ENCODE measurements at places on chromosomes 7 and 10.

DNA sequence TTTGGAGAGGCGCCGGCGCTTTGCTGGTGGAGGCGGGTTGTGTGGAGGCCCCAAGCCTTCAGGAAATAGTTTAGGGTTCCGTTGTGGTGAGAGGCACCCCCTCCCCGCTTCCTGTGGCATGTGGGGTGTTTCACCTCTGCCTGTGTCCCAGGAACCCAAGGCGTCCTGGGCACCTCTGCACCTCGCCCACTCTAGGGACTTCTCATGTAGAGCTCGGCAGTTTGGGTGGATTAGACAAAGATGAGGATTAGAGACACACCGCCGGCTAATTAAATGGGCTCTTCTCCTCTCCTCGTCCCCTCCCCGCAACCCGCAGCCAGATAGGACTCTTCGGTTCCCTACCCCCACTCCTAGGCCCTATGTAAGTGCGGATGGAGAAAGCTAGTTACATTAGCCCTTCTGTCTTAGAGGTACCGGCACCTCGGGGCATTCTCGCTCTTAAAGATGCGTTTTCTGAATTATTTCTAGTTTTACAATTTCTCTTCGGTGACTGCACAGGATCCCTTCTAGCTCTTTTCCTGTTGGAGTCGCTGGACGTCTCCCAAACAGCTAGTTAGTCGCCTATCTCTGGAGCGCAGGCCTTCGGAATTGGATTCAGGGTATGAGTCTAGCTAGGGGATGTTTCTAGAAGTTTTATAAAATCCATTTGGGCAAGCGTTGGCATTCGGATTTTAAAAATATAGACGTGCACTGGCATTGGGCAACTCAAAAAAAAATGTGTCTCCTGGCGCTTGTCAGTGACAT is 7.8 kb downstream of the PTF1A start:
- no peak for DNase-seq

DNA sequence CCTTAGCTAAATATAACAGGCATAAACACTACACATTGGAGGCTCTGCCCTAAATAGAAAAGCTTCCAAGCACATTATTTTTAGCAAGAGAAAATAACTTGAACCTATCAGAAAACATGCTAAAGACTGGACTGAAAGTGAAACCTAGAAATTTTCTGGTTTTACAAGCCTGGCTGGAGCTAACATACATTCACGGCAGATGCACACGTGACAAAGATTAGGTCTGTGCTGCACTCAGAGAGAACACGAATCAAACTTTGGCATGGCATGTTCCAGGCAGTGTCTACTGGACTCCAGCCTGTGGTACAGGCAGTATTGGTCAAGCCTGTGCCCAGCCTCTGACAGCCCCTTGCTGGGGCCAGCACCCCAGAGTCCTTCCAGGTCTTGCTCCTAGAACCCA is 94.1 kb upstream of the PCBD1 start:
- DNase-seq: no peak

DNA sequence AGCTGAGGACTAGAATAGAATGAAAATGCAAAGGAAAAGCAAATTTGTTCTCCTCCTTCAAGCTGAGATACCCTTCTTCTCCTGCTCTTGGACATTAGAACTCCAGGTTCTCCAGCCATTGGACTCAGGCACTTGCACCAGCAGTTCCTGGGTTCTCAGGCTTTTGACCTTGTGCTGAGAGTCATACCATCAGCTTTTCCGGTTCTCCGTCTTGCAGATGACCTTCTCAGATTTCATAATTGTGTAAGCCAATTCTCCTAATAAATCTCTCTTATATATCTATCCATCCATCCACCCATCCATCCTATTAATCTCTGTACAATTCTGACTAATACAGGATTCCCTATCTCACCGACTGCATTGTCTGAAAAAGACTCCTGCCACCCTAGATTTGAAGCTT is 108.3 kb downstream of the AHR start:
- DNase-seq: no peak

GRCh38 chr10:72094574-72094973 is 6.2 kb upstream of the SPOCK2 start:
- no peak for DNase-seq

DNA sequence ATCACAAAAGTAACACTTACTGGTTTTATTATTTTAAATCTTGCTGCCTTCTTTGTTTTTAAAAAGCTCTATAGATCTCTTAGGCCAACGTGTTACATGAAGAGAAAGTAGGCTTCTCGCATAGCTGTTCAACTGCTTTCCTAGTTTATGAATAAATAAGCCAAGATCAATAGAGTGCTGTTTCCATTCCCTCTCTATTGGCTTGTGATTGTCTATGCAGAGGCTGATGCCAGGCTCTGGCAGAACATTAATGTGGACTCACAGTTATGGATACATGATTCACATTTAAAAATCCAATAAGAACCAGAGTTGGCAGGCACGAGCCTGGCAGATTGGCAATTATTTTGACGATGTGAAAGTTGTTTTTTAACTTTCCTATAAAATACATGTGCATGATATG is 137.5 kb downstream of the GNAT3 start:
- no peak for DNase-seq

GRCh38 chr7:142654398-142654797 is 94.9 kb upstream of the PRSS1 start:
- no peak for DNase-seq

- DNase-seq: no peak
Observed at GRCh38 chr7:112013274-112013673, 192.9 kb downstream of the DOCK4 start.

DNA sequence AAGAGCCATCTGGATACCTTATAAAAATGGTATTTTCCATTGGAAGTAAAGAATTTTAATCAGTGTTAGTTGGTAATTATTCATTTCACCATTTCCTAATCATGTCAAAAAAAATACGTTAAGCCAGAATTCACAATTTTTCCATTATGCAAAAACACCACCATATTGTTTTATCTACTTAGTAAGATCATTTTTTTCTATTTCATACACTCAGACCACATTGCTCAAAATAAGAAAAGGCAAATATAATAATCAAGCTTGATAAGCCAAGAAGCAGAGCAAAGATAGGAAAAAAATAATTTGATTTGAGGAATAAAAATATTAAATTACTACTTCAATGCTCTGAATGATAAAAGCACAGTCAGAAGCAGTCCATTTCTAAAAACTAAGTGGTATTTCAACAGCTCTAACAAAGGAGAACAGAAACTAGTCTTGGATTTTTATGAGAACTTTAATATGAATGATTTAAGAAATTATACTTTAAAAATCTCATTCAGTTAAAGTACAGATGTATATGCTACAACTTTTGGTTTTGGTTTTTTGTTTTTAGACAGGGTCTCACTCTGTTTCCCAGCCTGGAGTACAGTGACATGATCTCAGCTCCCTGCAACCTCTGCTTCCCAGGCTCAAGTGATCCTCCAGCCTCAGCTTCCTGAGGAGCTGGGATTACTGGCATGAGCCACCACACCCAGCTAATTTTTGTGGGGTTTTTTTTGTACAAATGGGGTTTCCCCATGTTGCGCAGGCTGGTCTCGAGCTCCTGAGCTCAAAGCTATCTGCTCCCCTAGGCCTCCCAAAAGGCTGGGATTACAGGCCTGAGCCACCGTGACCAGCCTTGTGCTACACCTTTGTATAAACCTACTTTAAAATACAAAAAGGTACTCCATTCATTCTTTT is 46.6 kb downstream of the LRRN3 start:
- DNase-seq: no peak

- no peak for DNase-seq
Observed at GRCh38 chr10:114356126-114356525, 48.2 kb downstream of the AFAP1L2 start.

DNA sequence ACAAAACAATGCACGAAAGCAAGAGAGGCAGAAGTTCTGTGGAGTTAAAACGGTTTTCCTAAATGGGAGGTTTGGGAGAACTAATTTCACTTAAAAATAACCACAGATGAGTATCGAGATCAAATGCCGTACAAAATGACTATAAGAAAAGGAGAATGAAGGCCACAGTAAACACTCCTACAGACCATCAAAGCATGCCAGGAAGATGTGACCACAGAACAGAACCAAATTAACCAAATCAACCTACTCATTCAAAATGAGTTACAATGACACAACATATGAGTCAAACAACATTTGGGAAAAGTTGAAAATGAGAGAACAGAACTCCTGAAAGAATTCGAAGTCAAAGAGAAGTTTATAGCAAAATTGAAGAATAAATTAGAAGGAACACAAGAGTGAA is 24.3 kb upstream of the DOCK1 start:
- no peak for DNase-seq

GRCh38 chr10:43585981-43586729 is 11.7 kb upstream of the ZNF239 start:
- DNase-seq: no peak

GRCh38 chr10:103241262-103242011 is 4.2 kb upstream of the RPEL1 start:
- DNase-seq: no peak

- DNase-seq: no peak
Observed at GRCh38 chr7:94649450-94649849, 6.5 kb downstream of the SGCE start.

- DNase-seq: no peak
Observed at GRCh38 chr10:61708846-61709245, 46.1 kb downstream of the CABCOCO1 start.

- no peak for DNase-seq
Observed at GRCh38 chr7:33596686-33597085, 308.7 kb upstream of the BMPER start.

DNA sequence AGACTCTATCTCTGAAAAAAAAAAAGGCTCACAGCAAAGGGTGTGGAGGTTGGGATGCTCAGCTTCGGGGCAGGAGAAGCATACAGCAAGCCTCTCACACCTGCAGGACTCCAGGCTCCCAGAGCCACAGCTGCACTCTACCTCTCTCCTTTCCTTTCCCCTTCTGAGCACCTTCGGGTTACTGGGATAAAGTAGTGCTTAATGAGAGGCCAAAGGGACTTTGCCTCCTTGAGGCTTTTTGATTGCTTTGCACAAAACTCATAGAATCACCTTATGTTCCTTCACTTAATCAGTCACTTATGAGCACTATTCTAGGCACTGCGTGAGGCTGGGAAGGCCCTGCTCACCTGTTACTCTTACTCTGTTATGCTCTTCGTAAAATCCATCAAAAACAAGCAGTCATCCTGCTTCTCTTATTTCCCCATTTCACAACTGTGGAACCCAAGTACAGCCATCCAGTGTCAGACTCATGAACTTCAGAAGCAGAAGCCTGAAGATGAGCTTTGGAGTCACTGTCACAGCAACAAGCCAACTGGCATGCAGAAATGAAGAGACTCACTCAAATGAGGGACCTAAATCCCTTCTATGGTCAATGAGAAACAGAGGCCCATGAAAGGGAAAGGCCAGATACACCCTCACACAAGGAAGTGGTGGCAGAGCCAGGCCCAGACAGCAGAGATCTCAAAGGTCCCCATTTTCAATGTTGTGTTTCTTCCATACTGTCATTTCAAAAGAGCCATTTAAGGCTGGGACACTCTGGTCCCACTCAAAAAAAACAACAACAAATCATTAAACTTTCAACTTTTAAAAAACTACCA is 205.4 kb downstream of the KCNMA1 start:
- DNase-seq: no peak

GRCh38 chr7:81562581-81562980 is 207.3 kb downstream of the HGF start:
- no peak for DNase-seq

DNA sequence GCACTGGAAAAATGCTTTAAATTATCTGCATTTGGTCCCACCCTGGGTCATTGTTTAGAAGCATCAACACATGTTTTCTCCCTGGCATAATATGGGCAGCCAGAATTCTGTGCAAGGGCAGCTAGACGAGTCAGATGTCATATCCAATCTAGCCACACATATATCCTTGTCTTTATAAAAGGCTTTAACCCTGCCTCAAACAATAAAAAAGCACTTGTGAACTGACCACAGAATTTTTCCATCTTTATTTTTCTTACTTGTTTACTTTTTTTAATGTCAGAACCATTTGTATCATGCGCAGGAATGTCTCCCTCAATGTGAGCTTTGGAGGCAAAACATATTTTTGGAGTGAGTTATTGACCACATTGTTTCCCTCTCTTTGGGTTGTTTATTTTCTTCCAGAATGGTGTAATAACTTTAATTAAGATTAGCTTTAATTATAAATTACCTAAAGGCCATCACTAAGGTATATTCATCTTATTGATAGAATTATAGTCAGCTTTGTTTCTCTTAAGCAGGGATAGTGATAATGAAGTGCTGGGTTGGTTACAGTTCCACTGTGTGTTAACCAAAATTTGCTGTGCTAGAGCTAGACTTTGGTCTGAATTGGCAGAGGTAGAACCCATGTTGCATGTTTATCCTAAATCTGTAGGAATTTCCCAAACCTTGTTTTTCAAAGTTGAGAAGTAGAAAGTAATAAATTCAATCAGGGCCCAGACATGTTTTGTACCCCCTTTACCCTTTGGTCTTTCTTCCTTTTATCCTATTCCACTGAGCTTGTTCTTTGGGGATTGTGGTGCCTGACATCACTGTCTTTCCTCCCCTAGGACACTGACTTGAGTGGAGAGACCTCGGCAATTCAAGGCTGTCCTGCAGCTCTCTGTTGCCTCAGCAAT is 1078.4 kb downstream of the KCNMA1 start:
- no peak for DNase-seq

GRCh38 chr7:363626-364025 is 73.7 kb downstream of the FOXL3 start:
- DNase-seq: no peak

GRCh38 chr10:73876971-73877370 is 2.6 kb upstream of the CAMK2G start:
- DNase-seq: no peak

DNA sequence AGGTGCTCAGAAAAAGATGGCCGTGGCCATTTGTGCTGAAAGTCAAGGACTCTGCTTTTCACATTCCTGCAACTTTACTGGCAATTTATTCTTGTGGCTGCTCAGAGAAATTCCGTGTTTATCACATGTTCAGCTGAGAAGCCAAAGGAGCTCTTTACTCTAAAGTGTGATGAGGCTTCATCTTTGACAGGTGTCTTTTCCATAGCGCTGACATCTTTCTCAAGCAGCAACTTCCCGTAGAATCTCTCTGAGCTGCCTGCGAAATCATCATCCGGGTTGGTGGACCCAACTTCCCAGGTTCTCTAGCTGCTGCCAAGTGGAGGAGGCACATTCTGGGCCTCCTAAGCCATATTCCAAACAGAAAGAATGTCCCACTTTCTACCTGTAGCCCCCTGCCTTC is 16.9 kb upstream of the NPS start:
- DNase-seq: no peak

- DNase-seq: no peak
Observed at GRCh38 chr7:51080622-51081269, 235.9 kb downstream of the COBL start.

DNA sequence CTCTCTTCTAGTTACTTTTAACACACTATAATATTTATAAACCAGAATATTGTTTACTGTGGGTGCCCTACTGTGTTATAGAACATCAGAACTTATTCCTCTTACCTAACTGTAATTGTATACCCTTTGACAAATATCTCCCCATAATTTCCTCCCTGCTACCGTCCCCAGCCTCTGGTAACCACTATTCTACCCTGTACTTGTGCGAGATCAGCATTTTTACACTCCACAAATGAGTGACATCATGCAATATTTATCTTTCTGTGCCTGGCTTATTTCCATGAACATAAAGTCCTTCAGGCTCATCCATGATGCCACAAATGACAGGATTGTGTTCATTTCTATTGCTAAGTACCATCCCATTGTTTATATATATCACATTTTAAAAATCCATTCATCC is 139.8 kb upstream of the RSU1 start:
- DNase-seq: no peak

Measured in GM18507 (cell line).